AG09309 (cell line): ENCODE measurements at places on chromosomes 5 and 9.
A peak's percentile ranks its signal among the peaks of the same experiment; 100 is the strongest.

DNA sequence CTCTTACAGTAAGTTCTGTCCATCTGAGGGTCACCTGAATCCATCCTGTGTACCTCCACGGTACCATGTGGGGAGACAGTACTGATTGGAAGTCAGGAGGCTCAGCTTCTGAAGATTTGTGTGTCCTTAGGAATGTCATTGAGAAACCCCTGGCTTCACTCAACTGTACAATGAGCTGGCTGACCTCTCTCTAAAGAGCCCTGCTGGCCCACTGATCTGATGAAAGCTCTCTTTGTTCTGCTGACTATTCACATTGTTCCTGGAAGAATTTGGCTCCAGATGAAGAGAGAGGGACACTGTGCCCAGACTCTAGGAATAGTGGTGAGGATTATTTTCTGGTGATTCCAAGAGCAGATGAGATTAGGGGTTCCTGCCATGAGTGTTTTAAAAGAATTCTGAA lies 141.2 kb downstream of the LURAP1L start:
- DNase-seq = no peak

DNA sequence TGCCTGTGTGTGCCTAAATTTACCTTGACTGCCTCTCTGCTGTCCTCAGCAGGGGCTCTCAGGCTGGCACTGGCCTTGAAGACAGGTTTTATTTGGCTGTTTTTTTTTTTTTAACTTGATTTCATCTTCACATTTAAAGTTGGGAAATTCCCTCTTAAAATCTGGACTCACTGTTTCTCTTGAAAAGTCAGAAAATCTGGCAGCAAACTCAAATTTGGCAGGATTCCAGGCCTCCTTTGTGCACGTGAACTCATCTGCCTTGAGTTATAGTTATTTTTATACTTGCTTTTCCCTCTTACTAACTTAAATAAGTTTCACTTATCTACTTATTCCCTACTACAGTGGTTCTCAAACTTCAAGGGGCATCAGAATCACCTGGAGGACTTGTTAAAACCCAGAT lies 118.4 kb upstream of the MAP3K1 start:
- DNase-seq = no peak

- no peak for DNase-seq
Observed at GRCh38 chr5:97801461-97801860, 618.4 kb upstream of the RIOK2 start.

- no peak for DNase-seq
Observed at GRCh38 chr5:116256717-116257116, 171.9 kb downstream of the COMMD10 start.

DNA sequence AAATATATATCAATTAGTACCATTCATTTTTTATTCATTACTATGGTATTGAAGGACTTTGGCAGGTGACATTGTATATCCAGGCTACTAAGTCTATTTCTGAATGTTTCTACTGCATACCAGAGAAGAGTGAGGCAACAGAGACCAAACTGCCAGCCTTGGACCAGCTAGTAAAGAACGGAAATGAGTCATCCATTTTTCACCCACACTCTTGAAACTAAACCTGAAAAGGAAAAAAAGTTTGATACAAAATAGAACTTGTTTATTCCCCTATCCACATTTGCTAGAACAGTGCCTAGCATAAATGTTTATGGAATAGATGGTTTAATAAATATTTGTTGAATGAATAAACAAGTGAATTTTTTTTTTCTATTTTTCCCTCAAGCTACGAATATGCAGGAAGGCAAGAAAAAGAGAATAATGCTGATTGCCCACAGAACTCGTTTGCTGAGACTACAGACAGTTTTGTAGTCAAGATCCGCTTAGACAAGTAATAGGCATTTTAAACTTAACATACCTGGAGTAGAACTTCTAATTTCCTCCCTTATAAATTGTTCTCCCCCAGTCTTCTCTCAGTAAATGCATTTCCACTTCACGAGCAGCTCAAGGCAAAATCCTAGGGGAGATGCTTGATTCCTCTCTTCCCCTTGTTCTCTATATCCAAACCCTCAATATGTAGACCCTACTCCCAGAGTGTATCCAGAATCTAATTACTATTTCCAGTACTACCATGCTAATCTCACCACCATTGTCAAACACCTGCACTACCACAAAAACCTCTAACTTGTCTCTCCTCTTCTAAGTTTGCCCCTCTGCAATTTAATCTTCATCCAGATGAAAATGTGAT lies 146.2 kb upstream of the RASA1 start:
- peak; percentile 61 for DNase-seq

GRCh38 chr9:37565661-37566618 lies 10.2 kb downstream of the FBXO10 start:
- DNase-seq = no peak

- no peak for DNase-seq
Observed at GRCh38 chr5:103801681-103802080, 239.1 kb upstream of the NUDT12 start.

DNA sequence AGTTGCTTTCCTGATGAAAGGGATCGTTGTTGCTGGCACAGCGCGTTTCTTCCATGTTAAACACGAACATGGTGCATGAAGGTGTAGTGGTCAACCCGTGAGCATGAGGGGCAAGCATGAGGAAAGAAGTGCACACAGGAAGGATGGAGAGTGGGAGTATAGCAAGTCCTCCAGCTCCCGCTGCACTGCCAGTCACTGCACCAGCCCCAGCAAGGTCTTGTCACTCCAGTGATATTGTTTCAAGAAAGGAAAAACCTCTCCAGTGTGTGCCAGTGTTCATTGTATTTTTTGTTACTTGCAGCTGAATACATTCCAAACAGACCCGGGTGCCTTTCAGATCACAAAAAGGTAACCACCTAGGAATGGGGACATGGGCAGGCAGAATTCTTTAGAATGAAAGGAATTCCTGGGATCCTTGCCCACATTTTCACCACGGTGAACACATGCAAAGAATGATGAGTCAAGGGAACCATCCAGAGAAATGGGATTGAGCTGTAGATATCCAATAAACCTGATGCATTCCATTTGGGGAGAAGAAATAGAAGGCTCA lies 186.3 kb downstream of the AOPEP start:
- DNase-seq = no peak

DNA sequence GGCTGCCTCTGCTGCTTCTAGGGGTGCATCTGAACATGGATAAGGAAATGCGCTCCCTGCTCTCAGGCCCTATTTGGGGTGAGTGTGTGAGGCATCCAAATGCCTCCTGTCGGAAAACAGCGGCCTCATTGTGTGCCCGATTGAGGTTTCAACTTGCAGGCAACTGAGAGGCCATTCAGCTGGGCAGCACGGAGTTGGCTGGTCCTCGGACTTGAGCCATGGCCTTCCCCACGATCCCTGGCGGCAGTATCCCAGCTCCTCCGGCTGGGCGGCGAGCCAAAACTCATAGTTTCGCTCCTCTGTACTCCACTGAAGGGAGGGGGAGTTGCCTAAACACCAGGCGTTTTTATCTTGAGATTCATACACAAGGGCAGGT lies 597.3 kb upstream of the SGCD start:
- no peak for DNase-seq

DNA sequence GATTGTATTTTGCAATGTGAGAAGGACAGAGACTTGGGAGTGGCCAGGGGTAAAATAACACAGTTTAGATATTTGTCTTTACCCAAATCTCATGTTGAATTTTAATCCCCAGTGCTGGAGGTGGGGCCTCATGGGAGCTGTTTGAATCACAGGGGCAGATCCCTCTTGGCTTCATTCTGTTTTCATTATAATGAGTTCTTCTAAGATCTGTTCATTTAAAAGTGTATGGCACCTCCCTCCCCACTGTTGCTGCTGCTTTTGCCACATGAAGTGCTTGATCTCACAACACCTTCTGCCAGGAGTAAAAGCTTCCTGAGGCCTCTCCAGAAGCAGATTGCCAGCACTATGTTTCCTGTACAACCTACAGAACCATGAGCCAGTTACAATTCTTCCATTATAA lies 28.1 kb downstream of the COX7C start:
- no peak for DNase-seq

GRCh38 chr5:64165500-64166200 lies at the start of gene RNF180:
RNF180 (plus strand) TSS chr5:64165843; CDS start chr5:64200808, 34,965 bp downstream.
- no peak for DNase-seq

GRCh38 chr9:2017331-2018161 lies 2.4 kb downstream of the SMARCA2 start:
- DNase-seq = peak; percentile 51
